ENCODE measurements at places on chromosomes 6 and 20.

GRCh38 chr6:24448396-24448795 is 41.0 kb downstream of the GPLD1 start:
- no peak for DNase-seq

GRCh38 chr6:149864578-149865535 is 698 bp upstream of the LRP11 start:
- DNase-seq, result peak; percentile 27

- DNase-seq, result no peak
Measured at GRCh38 chr20:38148328-38149102, 16.6 kb downstream of the TGM2 start.

DNA sequence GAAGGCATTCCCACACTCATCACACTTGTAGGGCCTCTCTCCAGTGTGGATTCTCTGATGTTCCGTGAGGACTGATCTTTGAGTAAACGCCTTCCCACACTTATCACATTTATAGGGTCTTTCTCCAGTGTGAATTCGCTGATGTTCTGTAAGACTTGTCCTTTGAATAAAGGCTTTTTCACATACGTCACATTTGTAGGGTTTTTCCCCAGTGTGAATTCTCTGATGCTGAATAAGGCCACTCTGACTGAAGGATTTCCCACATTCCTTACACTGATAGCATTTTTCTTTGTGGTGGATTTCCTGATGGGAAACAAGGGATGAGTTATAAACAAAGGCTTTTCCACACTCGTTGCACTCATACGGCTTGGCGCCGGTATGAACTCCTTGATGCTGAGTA is 8.9 kb downstream of the ZSCAN12 start:
- no peak for DNase-seq

DNA sequence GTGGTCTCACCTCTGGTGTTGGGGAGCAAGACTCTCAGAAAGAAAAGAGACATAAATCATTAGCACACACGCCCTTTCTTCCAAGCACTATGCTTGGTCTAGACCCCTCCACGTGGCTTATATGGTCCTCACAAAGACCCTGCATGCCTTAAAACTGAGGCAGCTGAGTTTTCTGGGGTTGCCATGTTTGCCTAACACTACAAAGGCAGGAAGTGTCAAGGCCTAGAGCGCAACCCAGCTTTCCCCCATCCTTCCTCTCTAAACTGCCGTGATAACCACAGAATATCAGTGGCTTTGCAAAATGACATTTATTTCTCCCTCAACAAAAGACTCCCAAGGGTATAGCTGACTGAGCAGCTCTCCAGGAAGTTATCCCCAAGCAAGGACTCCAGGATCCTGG is 146.5 kb upstream of the TOP1 start:
- no peak for DNase-seq

DNA sequence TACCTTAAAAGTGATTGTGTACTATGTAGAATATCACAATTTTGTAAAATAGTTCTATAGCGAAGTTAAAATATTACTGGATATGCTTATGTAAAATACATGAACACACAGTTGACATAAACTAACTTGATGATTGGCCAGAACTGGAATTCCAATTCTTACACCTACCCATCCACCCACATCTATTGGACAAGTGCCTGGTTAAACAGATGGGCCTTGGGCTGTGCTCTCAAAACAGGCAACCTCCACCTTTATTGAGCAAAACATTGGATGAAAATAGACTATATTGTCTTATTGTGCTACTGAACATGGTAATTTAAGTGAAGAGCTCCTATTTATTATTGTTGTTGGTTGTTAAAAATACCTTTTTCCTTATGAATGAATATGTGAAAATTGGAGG is 154.0 kb upstream of the FLRT3 start:
- DNase-seq, result no peak

DNA sequence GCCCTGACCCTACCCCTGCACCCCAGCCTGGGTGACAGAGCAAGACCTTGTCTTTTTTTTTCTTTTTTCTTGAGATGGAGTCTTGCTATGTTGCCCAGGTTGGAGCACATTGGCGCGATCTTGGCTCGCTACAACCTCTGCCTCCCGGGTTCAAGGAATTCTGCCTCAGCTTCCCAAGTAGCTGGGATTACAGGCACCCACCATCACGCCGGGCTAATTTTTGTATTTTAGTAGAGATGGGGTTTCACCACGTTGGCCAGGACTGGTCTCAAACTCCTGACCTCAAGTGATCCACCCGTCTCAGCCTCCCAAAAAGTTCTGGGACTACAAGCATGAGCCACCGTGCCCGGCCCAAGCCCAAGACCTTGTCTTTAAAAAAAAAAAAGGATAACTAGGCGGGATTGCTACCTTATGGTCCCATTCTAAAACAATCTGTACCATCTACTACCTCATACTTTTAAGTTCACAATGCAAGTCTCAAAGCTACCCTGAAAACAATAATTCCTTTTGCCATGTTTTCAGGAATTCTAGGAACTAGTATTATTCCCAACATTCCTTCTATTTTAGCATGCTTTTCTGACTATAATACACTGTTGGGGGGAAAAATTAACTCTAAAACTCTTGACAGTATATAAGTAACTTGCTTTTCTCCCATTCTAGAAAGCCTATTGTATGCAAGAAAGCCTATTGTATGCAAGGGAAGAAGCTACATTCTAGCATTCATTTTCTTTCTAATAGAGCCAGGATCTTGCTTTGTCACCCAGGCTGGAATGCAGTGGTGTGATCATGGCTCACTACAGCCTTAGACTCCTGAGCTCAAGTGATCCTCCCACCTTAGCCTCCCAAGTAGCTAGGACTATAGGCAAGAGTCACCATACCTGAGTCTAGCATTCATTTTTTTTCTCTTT is 6.6 kb downstream of the TUBB start:
- DNase-seq, result no peak

DNA sequence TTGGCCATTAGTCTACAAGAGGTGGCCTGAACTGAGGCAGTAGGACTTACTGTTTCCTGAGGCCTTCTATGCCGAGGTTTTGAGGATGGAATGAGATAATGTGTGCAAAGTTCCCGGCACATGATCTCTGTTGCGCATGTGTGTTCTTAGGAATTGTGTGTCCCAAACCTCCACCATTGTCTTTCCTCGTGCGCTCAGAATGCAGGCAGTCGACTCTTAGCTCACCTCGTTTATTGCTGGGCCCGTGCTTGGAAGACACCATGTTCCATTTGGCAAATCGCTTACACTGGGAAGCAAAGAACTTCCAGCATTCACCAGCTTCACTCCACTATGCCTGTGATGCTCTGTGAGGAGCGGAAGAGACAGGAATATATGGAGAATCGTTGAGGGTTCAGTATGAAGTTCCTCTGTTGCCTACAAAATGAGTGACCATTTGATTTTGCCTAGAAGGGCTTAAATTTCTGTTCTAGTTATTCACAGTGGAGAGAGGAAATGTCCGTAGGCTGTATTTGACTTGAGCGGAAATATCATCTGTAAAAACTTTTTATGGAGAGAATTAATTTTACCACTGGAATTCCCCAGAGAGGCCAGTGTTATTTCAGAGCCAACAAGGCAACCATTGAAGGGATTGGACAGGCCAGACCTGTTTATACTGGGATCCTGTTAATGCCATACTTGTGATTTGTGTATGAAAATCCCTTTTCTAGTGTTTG is 75.7 kb upstream of the CLDN20 start:
- DNase-seq, result no peak

DNA sequence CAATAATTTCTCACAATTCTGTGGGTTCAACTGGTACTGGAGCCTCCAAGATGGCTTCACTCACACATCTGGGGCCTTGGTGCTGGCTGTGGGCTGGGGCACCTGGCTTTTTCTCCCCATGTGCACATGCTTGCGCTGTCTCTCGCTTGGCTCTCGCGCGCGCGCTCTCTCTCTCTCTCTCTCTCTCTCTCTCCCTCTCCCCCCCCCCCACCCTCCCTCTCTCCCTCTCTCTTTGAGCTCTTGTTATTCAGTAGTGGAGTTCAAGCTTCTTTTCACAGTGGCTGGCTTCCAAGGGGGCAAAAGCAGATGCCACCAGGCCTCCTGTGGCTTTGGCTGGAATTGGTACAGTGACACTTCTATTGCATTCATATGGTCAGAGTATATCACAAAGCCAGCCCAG is 10.8 kb upstream of the TBCC start:
- no peak for DNase-seq

- DNase-seq, result no peak
Measured at GRCh38 chr20:24587384-24588046, 118.1 kb downstream of the SYNDIG1 start.

DNA sequence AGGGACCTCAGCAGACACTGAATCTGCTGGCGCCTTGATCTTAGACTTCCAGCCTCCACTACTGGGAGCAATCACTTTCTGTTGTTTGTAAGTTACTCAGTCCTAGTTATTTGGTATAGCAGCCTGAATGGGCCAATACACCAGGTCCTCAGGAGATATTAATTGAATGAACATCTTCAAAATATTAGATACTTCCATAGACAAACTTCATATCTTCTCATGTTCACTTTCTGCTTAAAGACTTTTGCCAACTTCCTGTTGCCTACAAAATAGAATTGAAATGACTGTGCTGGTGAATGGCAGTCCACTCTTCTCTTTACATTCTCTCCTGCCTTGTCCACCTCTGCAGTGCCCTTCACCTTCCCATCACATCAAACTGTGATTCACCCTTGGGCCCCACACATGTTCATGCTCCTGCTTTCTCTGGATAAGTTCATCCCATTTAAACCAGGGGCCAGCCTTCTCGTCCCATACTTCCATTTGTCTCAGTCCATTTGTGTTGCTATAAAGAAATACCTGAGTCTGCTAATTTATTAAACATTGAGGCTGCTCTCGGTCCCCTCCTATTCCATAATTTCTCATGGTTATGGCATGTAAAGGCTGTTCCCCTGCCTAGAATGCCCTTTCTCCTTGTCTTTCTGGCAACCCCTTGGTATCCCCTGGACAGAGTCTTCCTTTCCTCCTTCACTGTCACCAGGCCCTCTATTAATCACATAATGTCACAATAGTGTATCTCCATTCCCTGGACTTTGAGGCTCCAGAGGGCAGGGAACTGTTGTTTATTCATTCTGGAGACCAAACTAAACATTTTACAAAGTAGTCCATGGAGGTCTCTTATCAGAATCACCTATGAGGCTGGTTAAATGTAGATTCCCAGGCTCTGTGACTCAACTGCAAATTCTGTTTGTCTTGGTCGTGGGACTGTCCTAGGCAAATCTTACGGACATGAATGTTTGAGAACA is 148.3 kb upstream of the TMEM170B start:
- no peak for DNase-seq

Measured in stimulated activated CD4-positive, alpha-beta T cell treated with anti-CD3 and anti-CD28 coated beads, Interleukin-4, amount 100 ng/mL, for 24 hours (primary cell).